Hematopoietic multipotent progenitor cell treated with erythropoietin and hydrocortisone succinate and interleukin-3 and kit ligand, for 15 days (in vitro differentiated cells): ENCODE measurements at places on chromosomes 1 and 21.

GRCh38 chr1:20057886-20058420, 12.0 kb upstream of the PLA2G5 start:
- no peak for DNase-seq

DNA sequence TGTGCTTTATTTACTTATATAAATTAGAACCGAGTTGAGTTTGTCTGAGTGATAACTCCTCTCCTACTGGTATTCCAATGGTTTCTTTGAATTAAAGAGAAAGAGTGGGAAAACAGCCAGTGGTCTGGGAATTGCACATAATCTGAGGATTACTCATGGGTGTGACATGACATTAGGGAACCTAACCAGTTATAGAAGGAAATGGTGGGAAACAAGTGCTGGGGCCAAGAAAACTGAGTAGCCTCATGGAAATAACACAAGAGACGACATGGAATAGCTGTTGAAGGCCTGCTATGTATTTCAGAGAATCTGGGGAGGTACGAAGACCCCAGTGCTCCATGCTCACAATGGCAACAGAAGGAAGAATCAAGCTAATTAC, 41.8 kb upstream of the LRRC52 start:
- no peak for DNase-seq

- no peak for DNase-seq
These were observed 56.8 kb downstream of the ITGB3BP start for GRCh38 chr1:63466181-63466580.

DNA sequence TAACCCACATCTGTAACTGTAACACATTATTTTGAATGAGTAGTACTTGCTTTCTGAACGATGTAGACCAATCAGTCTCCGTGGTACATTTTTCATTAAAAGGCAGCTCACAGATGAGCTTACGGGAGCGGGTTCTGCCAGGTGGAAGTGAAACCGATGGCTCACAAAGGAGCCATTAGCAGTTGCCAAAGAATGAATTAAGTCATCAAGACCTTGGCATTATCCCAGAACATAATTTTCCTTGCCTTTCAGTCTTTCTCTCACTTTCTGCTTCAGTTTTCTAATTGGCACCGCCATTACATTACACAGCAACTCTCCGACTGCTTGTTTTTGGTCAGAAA, 33.5 kb upstream of the UTS2 start:
- no peak for DNase-seq

DNA sequence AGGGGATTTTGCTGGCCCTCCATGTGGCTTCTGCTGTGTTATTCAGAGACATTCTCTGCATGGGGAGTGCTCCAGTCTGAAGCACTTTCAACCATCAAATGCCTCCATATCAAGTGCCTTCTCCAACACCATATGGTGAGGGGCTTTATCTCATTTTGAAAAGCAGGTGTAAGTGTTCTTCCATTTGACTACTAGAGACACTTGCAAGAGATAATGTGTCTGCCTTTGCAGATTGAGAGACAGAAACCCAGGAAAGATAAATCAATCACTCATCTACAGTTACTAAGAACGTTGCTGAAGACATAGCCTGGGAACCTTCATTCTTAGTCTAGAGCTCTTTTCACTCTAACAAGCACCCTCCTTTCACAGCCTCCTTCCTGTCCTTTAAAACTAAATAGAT, 29.5 kb upstream of the REG4 start:
- no peak for DNase-seq

DNA sequence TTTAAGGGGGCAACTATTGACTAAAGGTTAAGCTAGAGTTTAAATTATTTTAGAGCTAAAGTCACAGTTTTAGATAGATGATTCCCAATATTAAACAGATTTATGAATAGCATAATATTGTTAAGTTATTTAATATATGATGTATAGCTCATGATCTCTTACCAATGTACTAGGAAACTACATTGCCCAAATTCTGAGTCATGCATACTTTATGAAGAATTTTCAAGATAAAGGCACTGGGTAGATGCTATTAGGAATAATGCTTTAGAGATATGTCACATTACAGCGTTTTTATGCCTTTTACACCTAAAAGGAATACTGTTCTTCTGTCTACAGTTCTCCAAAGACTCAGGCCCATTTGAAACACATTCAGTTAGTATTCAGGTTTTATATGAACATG, 215.1 kb downstream of the NCAM2 start:
- DNase-seq, result no peak

- no peak for DNase-seq
These were observed 162.6 kb downstream of the RUNX1 start for GRCh38 chr21:34886240-34887104.

GRCh38 chr1:119882132-119883049, 13.9 kb downstream of the ADAM30 start:
- DNase-seq, result no peak

GRCh38 chr21:26804895-26805609, 40.2 kb downstream of the ADAMTS1 start:
- DNase-seq, result no peak

GRCh38 chr1:151005729-151006319, 878 bp downstream of the MINDY1 start:
- no peak for DNase-seq

- DNase-seq, result no peak
These were observed 35.6 kb upstream of the PUM1 start for GRCh38 chr1:31101147-31101502.

GRCh38 chr21:33334191-33334590, 9.4 kb downstream of the IFNAR1 start:
- no peak for DNase-seq

- DNase-seq, result no peak
These were observed 22.2 kb downstream of the KCNN3 start for GRCh38 chr1:154847891-154848290.

DNA sequence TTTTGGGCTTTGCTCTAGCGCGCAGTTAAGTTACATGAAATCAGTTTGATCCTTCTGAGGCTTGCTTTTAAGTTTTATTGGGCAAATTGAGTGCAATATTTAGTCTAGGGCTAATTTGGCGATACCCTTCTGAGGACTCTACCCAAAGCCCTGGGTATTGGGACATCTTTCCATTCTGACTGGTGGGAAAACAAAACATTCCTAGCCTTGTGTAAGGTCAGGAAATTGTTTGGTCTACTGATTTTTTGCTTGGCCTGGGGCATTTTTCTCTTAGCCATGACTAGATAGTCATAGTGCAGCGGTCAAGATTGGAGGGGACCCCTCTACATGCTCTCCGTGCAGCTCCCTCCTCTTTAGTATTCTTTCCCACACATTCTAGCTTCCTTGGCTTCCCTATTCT, 189.6 kb upstream of the PTGFR start:
- no peak for DNase-seq

DNA sequence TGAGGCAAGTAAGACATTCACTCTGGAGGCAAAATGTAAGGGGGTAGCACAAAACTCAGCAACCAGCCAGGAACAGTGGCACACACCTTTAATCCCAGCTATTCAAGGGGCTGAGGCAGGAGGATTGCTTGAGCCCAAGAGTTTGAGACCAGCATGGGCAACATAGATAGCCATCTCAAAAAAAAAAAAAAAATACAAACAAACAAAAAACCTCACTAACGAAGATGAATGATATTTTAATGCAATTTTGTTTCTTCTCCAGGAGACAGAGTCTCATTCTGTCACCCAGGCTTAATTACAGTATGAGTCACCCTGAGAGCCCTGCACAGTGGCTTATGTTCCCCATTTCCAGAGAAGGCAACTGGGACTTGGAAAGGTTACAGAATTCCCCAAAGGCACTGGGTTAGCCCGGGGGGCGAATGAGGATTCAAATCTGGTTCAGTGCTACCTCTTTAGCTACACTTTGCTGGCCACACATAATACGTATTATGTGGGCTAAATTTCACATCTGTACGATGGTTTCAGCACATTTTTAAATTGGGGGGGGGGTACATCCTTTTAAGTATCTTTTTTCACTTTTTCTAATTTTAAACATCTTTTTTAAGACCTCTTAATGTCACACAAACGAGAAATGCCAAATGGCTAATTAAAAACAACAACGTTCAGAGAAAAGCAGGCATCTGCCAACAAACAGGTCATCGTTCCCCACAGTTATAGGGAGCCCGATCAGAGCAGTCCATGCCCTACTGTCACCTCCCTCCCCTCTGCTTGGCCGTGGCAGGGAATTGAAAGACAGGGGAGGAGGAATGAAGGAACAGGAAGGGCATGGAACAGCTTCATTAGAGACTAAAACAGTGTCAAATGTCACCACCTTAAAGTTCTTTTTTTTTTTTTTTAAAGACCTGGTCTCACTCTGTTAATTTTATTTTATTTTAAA, 3.5 kb downstream of the CELA2A start:
- DNase-seq, result no peak

GRCh38 chr1:8667869-8668594, 149.4 kb downstream of the RERE start:
- no peak for DNase-seq

- no peak for DNase-seq
These were observed 88.2 kb downstream of the GDAP2 start for GRCh38 chr1:117841117-117841650.

GRCh38 chr1:79554688-79555087, 548.2 kb upstream of the ADGRL4 start:
- DNase-seq, result no peak
